Urinary bladder (tissue), 4 donors: ENCODE measurements at places on chromosomes 4 and X. TPM values are rescaled to one million over a fixed set of nuclear protein-coding genes. Genes with fewer than 3 reads are reported as not detected.

The GAB1 gene
- 11.4 TPM for polyA plus RNA-seq

The CC2D2A gene
- polyA plus RNA-seq = 25.6 TPM

The GPM6B gene
- 16.0 TPM for polyA plus RNA-seq

The WAS gene
- polyA plus RNA-seq = 6.1 TPM

The TKTL1 gene
- polyA plus RNA-seq = 0.19 TPM

The PHOX2B gene
- polyA plus RNA-seq = 0.71 TPM

The TRAM1L1 gene
- 2.6 TPM for polyA plus RNA-seq

The OCIAD1 gene
- polyA plus RNA-seq = 140 TPM

The PAGE2B gene
- polyA plus RNA-seq = not detected

The GPR173 gene
- polyA plus RNA-seq = 1.5 TPM

The RTL5 gene
- 10.0 TPM for polyA plus RNA-seq

The UGT2A1 gene
- polyA plus RNA-seq = not detected

The NPY2R gene
- 0.24 TPM for polyA plus RNA-seq

The STPG2 gene
- polyA plus RNA-seq = 0.03 TPM

The DCAF12L1 gene
- 1.7 TPM for polyA plus RNA-seq

The TACC3 gene
- 5.5 TPM for polyA plus RNA-seq
